Left lung (tissue), 14 donors: ENCODE measurements at places on chromosomes 16 and 17. TPM values are rescaled to one million over a fixed set of nuclear protein-coding genes. Genes with fewer than 3 reads are reported as not detected.

DNA sequence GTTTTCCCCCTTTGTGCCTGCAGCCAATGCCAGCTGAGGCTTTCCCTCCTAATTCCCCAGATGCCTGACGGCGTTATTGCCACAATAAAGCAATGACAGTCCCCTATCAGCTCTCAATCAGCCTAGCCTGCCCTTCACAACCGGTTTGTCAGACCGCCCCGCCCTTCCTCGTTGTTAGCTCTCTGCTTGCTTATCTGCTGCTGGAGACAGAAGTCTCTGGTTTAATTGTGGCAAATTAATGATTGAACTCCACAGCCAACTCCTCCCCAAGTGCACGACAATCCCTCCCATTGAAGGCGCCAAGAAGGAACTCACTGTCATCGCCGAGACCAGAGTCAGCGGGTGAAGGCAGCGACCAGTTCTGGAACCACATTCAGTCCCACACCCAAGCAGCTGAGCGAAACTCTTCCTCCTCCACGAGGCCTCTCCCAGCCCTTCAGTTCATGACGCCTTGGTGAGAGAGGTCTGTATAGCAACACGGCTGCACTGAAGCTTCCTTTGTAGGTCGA lies 474.4 kb downstream of the SLC39A11 start:
- DNase-seq: no peak

DNA sequence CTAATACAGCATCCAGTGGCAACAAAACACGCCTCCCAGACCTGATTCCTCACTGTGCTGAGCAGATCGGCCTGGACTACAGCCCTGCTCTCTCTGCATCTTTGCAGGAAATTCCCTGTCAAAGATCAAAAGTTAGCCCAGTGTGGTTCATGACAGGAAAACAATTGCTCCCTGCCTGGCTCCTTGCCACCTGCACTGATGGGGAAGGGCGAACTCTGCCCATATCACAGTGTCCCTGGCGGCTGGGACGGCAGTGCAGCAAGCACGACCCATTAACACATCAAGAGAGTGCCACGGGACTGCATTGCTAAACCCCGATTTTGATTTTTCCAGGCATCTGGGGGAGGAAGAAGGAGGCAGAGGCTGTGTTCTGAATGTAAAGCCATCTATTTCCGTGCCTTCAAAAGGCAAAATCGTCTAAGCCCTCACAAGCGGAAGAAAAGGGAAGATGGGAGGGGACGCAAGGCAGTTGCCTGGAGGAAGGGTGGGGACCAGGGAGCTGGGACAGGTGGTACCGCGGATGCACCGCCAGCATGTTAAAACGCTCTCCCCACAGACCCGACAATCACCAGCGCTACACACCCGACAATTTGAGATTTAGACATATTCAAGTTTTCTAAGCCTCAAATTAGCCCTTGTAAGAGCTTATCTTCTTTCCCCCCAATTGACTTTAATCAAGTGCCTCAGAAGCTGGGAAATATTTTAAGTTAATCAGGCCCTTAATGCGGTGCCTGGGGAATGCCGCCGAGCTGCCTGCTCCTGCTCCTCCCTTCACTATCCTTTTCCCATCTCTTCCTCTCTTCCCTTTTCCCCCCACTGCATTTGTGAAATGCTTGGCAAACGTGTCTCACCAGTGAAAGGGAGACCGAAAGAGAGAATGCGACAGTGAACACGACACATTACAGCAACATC lies 238.8 kb upstream of the CDH5 start:
- DNase-seq: peak; percentile 43

DNA sequence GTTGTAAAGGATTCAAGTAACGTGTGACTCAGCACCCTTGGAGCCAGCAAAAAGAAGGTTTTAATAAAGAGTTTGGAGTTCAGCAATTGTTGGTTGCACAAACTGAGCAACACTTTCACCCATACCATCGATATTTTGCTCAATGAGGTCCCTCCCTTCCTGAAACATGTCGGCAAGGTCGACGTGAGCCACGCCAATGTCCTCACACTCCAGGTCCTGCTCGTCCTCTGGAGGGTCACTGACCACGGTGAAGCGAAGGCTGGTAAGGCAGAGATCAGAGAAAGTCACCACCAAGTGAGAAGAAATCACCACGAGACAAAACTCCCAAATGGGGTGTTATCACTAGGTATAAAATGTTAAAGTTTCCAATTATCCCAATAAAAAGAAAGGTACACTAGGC lies 98.3 kb downstream of the RPGRIP1L start:
- DNase-seq: no peak

- no peak for DNase-seq
Observed at GRCh38 chr16:55076053-55076452, 145.4 kb downstream of the IRX5 start.

GRCh38 chr16:56411624-56412023 lies 13.7 kb downstream of the AMFR start:
- no peak for DNase-seq

GRCh38 chr16:71439523-71439922 lies 2.3 kb downstream of the TLE7 start:
- DNase-seq: no peak

DNA sequence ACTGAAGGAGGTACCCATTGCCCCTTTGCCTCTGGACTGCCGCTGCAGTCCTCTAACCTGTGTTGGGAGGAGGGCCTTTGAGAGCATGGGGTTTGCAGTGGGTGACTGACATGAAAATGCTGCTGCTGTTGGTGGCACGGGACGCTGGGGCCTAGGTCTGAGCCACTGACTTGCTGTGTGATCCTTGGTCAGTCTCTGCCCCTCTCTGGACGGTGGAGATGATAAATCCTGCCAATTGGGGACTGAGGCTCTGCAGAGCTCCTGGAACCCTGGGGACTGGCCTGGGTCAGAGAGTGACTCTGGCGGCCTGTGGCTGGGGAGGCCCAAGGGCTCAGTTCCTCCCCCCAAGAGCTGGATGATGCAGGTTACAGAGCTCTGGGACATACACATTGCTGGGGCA lies 6.1 kb upstream of the PYDC1 start:
- no peak for DNase-seq

DNA sequence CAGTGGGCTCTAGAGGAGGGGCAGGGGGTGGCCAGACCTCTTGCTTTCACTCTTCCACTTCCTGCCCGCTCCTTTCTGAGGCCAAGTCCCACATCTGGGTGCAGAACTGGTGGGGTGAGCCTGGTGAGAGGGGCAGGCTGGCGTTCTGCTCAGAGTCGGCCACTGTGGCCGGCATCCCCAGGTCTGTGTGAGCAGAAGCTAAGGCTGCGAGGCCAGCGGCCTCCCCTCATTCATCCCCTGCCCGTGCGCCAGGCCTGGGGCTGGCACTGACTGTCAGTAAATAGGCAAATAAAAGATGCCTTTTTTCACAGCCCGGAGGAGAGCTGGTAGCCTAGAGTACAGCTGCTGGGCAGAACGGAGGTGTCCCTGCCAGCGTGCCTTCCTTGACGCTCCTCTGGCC lies 1.2 kb downstream of the DEF8 start:
- DNase-seq: no peak

DNA sequence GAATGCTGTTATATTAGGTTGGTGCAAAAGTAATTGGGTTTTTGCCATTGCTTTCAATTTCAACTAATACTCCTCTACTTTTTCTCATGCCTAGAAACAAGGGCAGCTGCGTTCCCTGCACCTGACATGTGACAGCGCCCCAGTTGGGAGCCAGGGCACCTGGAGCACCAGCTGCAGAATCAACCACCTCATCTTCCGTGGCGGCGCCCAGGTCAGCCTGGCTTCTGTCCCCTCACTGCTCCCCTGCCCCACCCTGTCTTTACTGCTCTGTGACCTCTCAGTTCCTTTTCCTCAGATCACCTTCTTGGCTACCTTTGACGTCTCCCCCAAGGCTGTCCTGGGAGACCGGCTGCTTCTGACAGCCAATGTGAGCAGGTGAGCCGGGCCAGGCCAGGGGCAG lies 16.4 kb upstream of the ITGAD start:
- no peak for DNase-seq

- DNase-seq: no peak
Observed at GRCh38 chr17:31490019-31490650, 98.7 kb downstream of the RAB11FIP4 start.

- DNase-seq: no peak
Observed at GRCh38 chr16:57801809-57802340, 416 bp downstream of the KIFC3 start.

DNA sequence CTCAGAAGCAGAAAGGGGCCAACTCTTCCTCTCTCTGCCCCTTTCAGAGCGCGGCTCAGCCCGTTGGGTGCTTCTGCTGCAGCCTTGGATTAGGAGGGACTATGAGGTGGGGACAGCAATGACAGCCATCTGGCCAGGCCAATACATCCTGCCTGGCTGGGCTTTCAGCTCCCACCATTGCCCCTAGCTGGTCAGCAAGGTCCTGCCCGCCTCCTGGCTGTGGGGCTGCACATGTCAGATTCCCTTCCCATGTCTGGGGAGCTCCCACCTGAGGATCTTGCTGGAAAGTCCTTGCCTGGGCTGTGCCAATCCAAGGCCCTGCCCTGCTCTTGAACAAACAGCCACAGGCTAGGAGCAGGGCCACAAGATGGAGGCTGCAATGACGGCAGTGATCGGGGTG lies 8.3 kb downstream of the TRIM65 start:
- DNase-seq: no peak

DNA sequence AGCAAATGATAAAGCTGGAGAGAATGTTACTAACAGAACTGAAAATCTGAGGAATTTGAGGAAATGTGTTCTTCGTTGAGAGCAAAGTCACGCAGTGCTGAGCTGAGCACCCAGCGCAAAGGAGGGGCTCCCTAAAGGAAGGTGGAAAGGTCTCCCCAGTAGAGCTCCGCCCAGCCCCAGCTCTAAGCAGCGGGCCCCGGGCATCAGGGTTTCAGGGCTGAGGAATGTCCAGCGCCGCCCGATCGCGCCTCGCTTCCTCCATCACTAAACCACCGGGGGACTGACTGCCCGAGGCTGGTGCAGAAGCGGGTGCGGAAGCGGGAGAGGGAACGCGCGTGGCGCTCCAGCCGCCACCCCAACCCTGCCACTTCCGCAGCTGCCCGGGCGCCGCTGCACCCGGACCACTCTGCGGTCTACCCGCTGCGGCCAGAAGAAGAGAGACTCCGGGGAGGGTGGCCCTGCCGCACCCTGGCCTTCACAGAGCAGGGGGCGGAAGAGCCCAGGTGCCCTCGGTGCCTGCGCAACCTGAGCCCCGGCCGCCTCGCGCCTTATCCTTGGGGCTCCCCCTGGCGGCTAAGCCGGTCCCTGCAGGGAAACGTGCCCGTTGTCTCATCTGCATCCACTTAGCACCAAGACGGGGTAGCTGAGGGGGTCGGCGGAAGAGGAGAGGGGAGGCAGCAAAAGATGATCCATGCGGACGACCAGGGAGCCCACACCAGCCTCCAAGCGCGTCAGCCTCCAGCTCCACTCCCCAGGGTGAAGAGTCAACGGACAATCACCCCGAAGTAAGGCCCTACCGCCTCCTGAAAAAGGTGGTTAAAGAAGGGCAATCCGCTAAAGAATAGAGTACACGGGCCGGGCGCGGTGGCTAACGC lies 12.4 kb upstream of the GUCY2D start:
- peak; percentile 75 for DNase-seq

DNA sequence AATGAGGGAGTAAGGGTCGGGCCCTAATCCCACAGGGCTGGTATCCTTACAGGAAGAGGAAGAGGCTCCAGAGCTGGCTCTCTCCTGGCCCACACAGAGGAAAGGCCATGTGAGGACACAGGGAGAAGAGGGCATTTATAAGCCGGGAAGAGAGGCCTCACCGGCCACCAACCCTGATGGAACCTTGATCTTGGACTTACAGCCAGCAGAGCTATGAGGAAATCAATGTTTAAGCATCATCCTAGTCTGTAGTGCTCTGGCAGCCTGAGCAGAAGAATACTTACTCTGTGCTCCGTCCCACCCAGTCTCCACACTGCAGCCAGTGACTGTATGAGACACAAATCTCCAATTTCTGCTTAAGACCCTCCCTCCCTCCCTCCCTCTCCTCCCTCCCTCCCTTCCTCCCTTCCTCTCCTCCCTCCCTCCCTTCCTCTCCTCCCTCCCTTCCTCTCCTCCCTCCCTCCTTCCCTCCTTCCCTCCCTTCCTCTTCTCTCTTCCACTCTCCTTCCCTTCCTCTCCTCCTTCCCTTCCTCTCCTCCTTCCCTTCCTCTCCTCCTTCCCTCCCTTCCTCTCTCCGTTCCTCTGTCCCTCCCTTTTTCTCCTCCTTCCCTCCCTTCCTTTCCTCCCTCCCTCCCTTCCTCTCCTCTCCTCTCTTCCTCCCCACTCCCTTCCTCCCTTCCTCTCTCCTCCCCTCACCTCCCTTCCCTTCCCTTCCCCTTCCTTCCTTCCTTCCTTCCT lies 8.9 kb upstream of the TMEM220 start:
- no peak for DNase-seq

DNA sequence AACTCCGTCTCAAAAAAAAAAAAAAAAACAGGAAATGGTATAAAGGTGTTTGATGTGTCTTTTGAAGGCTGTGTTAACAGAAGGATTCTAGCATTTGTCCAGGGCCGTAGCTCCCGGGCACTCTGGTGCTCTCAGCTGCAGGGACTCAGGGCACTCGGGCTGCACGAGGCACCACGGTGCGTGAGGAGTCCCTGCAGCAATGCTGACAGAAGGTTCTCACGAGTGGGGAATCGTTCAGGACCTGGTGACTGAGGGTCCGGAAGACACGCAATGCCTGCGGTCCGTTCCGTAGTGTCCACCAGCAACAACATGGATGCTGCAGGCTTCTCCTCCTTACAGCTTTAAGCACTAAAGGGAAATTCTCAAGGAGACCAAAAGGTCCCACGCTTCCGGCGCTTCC lies 12.6 kb upstream of the FAAP100 start:
- DNase-seq: no peak

Gene TMEM100
- 33.7 TPM for polyA plus RNA-seq

Gene C17orf78
- 0.26 TPM for polyA plus RNA-seq

Gene MYH13
- polyA plus RNA-seq: not detected

Gene INCA1
- polyA plus RNA-seq: 8.3 TPM

Gene TBC1D28
- polyA plus RNA-seq: 0.14 TPM

Gene LGALS9B
- not detected for polyA plus RNA-seq

Gene PERCC1
- 3.4 TPM for polyA plus RNA-seq
